ENCODE measurements at places on chromosomes 13 and 19.

- ATAC-seq, result peak; percentile 3
Measured at GRCh38 chr19:39410017-39410830, 2.2 kb upstream of the PLEKHG2 start.

DNA sequence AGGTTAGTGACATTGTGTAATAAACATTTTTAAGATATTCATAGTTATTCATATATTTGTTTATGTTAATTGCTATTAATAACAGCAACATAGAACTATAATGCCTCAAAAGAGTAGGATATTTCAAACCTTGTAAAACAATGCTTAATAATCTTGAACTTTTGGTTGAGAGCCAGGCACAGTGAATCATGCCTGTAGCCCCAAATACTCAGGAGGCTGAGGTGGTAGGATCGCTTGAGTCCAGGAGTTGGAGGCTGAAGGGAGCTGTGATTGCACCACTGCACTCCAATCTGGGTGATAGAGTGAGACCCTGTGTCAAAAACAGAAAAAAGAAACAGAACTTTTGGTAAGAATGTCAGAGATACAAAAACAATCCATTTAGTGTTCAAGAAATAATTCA lies 213.9 kb upstream of the SLITRK1 start:
- ATAC-seq, result no peak

DNA sequence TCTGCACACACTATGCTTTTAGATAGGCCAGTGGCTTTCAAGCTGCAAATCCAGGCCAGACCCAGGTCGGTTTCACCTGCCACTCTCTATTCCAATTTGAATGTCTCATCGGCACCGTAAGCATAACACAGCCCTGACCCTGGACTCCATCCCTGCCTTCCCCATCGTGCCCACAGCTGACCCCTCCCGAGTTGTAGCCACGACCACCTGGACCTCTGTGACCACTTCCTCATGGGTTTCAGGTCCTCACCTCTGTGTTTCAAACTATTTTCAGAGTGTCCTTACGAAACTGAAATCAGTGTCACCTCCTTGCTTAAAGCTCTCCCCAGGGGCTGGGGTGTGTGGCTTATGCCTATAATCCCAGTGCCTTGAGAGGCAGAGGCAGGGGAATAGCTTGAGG lies 9.0 kb upstream of the HSH2D start:
- no peak for ATAC-seq

- ATAC-seq, result no peak
Measured at GRCh38 chr19:32246006-32246405, 99.4 kb upstream of the ZNF507 start.

GRCh38 chr19:51103926-51104341 lies 4.3 kb downstream of the CTU1 start:
- ATAC-seq, result no peak

GRCh38 chr19:50381881-50382729 lies 2.0 kb upstream of the POLD1 start:
- ATAC-seq, result no peak

GRCh38 chr13:77528834-77529500 lies 6.5 kb upstream of the SCEL start:
- no peak for ATAC-seq

- peak; percentile 80 for ATAC-seq
Measured at GRCh38 chr19:49056101-49056901, 1.2 kb downstream of the CGB7 start.

DNA sequence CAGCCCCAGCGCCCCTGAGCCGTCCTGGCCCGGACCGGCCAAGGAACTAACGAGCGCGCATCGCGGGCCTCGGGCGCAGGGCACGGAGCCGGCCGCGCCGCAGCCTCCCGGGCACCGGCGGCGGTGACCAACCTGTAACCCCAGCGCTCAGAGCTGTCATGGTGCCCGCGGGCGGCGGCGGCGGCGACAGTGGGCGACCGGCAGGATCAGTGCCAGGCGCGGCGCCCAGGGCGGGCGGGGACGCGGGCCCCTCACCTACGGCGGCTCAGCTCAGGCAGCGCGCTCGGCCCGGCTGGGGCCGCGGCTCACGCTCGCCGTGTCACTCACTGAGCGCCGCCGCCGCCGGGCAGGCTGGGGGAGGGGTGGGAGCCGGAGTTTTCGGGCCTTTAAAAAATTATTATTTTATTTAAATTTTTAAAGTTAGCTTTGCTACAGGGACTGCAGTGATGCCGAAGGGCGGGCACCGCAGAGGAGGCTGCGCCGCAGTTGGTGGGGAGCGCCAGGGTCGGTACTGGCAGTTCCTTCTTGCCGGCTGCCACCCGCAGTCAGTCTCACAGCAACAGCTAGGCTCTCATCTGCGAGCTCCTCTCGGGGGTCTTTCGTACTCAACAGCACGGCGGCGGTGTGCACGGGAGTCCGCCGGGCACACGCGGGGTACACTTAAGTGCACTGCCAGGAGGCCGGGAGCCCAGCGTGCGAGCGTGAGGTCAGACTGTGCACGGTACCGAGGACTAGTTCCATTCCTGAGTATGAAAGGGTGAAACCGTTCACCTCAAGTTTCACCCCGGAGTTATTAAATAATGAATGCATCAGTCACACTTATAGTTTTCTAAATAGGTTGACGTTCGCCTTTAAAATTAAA lies at the start of gene NALCN:
Gene NALCN, minus strand, starts transcription at position 328 of the 862 bp plus-strand sequence. CDS start 17,382 bp downstream, outside the sequence.
- peak; percentile 48 for ATAC-seq

GRCh38 chr13:95236774-95237173 lies 64.5 kb downstream of the ABCC4 start:
- ATAC-seq, result no peak

DNA sequence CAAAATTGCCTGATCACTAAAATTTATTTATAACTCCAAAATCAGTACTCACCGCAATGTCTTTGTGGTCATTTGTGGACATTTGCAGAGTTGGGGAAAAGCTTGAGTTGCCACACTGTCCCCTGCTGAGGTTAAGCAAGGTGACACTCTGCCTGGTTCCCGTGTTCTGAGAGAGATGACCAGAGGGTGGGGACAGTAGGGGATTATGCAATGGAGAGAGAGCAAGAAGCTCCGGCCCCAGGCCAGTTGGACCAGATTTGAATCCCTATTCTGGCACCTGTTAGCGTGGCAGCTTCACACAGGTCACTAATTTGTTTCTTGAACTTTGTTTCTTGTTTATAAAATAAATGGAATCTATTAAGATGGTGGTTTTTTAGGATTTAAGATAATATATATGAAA lies 17.8 kb downstream of the ERCC5 start:
- ATAC-seq, result peak; percentile 43

GRCh38 chr13:61795580-61795979 lies 379.9 kb upstream of the PCDH20 start:
- no peak for ATAC-seq

DNA sequence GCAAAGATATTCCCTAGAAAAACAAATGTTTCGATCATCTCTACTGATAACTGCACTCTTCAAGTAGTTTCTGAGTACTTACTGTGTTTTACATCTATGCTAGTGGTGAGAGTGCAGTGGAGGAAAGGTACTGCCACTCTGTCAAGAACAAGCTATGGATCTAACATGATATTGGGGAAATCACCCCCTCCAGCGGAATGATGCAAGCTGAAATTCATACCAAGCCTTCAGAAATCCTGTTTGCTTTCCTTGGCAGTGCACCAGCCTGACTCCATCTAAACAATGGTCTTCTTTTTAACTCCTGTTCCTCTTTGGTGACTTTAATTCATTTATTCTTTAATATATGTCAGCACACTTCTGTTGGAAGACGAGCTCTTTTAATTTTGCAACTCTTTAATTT lies 238.0 kb downstream of the PCDH9 start:
- ATAC-seq, result no peak

- peak; percentile 66 for ATAC-seq
Measured at GRCh38 chr19:14476673-14477401, 1.7 kb upstream of the PTGER1 start.

DNA sequence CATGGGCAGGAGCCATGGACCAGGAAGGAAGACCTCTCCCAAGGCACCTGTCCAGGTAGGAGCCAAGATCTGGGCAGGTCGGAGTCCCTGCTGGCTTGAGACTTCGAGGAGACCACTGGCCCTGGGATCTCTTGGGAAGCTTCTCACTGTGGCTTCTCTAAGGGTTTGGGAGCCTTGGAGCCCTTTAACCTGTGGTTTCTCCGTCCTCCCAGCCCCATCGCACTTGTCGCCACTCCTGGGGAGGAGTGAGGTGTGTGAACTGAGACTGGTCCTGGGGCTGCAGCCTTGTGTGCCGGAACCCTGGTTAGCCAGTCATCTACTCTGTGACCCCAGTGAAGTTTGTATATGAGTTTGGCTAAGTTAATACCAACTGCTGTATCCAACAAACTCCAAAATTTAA lies 8.2 kb downstream of the ZNF805 start:
- no peak for ATAC-seq

DNA sequence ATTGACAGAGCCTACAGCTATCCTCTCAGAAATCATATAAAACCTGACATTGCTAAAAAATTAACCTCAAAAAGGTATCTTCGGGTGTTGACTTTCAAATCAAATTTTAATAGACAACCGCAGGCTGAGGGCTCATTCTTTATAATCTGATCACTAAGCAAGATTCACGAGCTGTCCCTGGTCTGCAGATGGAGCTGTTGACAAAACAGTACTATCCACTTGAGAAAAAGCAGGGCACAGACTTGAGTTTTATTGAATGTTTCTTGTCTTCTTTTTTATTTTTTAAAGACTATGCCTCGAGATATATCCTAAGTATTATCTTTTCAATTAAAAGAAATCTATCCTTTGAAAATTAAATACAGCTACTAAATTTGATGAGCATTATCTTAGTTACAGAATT lies 540.5 kb downstream of the PCDH9 start:
- no peak for ATAC-seq

GRCh38 chr19:3464587-3465235 lies 15.6 kb downstream of the SMIM24 start:
- no peak for ATAC-seq

DNA sequence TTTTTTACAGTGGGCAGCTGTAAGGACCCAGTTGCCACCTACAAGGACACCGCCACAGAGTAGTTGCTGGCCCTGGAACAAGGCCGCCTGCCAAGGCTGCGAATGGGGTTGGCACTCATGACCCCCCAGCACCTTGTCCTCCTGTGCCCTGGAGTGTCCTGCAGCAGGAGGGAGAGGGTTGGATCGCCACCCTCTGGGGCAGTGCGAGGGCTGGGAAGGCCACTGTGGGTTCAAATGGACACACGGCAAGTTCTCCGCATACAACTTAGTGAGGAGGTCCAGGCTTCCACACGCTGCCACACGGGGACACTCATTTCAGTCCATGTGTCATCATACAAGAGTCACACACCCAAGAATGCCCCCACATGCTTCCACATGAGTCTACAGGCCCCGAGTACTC lies 978 bp downstream of the KLK8 start:
- peak; percentile 11 for ATAC-seq

DNA sequence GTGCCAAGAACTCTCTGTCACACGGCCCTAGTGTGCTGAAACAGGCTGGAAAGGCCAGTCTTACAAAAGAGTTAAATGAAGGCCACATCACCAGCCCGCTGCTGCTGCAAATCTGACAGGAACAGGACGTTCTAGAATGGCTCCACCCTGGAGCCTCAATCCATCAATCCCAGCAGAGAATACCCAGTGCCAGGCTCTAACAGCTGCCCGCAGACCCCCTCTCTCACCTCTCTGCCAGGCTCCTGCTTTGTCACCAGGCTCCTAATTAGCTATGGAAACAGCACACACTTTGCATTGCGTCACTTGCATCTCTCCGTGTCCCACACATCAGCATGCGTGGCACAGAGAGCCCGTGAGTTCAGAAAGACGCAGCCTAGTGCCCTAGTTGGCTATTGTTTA lies 314.1 kb downstream of the FOXO1 start:
- peak; percentile 13 for ATAC-seq

- ATAC-seq, result no peak
Measured at GRCh38 chr13:113437408-113438010, 15.8 kb downstream of the ADPRHL1 start.

- no peak for ATAC-seq
Measured at GRCh38 chr13:26853323-26853722, 92.7 kb upstream of the GPR12 start.

GRCh38 chr19:55373306-55373992 lies 3.2 kb upstream of the TMEM190 start:
- peak; percentile 16 for ATAC-seq

DNA sequence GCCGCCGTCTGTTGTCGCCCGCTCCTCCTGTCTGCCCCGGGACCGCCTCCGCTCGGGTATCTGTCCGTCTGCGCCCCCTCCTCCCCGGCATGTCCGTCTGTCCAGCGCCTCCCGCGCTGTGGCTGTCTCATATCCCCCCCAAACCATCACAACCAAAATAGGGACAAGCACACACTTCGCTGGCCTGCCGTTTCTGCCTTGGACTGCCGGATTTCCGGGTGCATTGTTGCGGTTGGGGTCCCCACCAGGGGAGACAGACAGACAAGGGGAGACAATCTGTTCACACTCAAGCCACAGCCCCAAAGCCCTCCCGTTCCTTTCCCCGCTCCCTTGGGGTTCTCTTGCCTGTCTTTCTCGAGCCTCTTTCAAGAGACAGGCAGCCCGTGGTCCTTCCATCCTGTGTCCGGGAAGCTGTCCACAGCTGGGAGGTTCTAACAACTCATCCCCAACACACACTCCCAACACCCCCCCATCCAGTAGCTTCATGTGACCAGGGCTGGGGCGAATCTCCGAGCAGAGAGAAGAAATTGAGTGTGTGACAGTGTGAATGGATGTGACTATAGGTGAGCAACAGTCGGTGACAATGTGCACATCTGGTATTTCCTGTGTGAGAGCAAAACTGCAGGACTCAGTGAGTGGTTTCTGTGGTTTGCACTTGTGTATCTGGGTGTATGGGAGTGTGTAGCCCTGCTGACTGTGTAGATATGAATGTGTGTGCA lies 16.5 kb upstream of the FOSB start:
- peak; percentile 13 for ATAC-seq

GRCh38 chr19:2976609-2977000 lies 759 bp upstream of the TLE6 start:
- no peak for ATAC-seq

DNA sequence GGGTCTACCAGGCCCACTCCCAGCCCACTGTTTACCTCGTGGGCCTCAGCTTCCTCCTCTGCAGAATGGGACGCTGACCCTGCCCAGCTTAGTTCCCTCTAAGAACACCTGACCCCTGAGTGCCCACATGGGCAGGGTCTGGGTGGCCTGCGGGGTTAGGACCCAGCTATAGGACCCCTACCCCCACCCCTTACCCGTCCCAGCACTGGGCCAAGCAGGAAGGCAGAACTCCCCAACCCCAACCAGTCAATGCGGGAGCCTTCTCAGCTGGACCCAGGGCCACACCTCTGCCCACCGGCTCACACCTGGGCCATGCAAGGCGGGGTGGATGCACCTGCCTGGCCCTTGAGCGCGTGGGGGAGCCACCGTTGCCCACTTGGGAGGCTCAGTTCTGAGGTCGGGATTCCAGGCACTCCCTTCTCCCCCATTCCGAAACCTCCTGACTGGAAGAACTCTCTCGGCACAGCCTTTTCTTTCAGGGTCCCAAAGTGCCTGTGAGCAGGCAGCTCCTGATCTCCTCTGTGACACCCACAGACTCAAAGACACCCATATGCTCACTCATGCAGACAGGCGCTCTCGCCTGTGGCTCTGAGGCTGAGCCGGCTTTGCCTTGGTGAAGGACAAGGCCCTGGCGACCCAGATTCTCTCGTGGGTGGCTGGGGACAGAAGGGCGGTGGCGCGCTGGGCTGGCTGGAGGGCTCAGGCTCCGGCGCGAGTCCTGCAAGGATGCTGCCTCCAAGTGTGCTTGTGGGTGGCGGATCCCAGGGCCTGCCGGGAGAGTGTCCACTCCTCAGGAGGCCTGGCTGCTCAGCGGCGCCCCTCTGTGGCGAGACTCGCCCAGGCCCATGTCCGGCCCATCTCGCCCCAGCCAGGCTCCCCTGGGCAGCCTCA lies 27.9 kb upstream of the PARP4 start:
- peak; percentile 54 for ATAC-seq

Data from esophagus mucosa (tissue), 1 donor.